CD4-positive, alpha-beta T cell treated with Interleukin-15 for 1 hour (primary cell): ENCODE measurements at places on chromosomes 1 and 21.

DNA sequence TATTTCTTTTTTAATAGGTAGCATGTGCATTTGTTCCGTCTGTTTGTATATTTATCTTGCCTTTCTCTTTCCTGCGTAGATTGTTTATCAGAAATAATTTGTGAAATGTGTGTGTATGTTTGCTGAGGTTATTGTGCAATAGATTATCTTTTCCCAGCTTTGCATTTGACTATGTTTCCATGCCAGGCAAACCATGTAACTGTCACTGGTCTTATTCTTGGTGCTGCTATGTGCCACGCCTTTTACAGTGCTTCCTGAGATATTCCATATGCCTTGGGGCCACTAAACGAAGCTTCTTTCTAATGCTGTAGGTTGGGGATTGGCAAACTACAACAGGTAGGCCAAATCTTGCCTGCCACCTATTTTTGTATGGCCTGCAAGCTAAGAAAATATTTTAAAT lies 598.8 kb downstream of the PLPP3 start:
- DNase-seq = no peak

DNA sequence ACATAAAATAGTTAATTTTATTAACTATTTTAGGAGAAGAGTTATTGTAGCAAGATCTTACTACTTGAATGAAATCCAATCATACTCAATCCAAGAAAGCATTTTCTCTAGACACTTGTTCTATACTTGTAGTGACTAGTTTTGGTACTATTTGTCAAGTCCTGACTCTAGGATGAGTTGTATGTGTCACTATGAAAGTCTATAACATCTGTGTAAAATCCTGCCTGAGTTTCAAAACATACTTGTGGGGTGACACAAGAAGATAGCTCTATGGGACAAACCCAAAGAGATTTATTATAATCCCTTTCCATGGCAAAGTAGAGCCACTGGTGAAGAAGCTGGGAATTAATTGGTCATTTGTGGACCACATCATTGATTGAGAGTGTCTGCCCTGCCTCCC lies 1042.2 kb upstream of the ADGRL4 start:
- DNase-seq = no peak

GRCh38 chr1:2135441-2135841 lies 59.1 kb downstream of the FAAP20 start:
- DNase-seq = no peak

DNA sequence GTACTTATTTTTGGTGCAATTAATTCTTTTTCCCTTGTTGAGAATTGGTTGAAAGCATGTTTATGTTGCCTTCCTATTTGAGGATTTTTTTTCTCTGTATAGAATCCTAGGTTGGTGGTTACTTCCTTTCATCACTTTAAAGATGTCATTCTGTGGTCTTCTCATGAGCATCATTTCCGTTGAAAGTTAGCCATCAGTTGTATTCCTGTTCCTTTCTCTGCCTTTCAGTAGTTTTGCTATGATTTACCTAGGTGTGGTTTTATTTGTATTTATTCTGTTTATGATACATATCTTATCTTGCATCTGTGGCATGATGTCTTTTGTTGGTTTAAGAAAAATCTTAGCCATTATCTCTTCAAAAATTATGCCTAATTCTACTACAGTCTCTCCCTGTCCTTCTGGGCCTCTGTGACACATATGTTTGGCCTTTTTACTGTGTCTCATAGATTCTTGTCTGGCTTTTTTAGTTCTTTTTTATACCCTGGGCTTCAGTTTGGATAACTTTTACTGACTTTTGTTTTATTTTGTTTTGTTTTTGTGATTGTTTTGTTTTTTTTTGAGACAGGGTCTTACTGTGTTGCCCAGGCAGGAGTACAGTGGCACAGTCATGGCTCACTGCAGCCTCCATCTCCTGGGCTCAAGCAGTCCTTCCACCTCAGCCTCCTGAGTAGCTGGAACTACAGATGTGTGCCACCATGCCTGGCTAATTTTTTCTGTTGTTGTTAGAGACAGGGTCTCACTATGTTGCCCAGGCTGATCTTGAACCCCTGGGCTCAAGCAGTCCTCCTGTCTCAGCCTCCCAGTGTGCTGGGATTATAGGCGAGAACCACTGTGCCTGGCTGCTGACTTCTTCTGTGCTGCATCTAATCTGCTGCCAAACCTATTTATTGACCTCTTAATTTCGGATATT lies 24.1 kb downstream of the PTGFRN start:
- no peak for DNase-seq

DNA sequence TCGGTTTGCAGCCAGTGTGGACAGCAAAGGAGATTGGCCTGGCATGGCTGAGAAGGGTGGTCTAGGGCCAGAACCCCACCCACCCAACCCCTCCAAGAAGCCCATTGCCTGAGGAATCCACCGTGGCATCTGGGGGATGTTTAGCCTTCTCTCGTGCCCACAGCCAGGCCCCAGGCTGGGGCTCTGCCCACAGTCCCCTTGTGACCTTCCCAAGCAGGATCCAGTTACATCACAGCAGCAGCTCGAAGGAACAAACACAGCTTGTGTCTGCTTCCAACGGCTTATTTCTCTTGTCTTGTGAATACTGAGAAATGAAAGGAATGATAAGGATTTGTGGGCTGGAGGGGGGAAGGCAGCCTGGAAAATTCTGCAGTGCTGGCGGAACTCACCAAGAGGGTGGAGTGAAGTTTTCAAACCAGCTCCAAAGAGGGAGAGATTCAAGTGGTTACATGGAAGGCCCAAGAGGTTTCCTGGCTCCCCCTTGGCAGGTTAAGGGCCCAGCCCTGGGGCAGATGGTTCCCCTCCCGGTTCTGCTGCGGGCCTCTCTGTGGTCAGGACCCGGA lies 61.6 kb downstream of the DHRS3 start:
- no peak for DNase-seq

- DNase-seq = no peak
These were observed 17.3 kb downstream of the ZFYVE9 start for GRCh38 chr1:52159033-52159789.

- no peak for DNase-seq
These were observed 23.9 kb downstream of the IFNAR1 start for GRCh38 chr21:33348706-33349105.

DNA sequence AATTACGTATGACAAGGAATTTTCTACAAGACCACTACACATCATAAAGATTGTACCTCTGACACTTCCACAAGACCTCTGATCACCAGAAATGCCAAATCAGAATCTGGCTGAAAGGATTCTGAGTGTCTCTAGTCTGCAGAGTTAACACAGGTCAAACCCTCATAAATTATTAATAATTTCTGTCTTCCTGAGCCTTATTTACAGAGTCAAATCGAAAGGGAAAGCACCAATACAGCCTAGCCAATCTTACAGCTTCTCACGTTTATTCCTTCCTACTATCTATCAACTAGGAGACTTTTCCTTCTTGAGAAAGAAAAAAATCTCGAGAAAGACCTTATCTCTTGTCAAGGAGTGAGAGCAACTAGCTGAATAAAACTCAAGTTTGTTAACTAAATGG lies 2151.6 kb downstream of the MRPL39 start:
- DNase-seq = no peak

DNA sequence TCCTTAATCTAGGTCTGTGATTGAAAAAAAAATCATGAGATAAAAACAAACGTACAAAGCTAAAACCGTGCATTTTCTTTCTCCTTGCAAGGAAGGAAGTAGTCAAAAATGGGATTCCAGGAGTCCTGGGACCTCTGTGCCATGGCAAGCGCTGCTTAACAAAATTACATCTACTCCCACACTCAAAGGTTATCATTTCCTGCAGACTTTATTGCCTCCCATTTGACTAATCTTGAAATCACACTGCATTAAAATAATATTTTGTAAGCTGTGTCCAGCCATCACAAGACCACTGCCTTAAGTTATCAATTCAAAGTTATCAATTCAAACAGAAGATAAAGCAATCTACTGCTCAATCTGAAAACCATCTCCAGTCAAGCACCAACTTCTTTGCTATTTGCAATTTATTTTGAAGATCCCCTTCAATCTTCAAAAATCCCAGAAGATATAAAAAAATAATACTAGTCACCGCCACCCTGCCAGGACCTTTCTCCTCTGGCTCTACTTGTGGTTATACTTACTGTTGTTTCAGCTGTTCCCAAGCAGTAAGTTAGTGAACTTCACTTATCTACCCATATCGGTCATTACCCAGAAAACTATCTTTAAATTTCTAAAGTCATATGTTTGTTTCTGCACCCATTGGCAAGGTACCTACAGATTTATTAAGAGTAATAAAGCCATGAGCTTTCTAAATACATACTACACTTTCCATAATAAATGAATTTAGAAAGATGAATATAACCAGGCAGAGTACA lies 38.1 kb upstream of the RAP1GAP start:
- DNase-seq = no peak

DNA sequence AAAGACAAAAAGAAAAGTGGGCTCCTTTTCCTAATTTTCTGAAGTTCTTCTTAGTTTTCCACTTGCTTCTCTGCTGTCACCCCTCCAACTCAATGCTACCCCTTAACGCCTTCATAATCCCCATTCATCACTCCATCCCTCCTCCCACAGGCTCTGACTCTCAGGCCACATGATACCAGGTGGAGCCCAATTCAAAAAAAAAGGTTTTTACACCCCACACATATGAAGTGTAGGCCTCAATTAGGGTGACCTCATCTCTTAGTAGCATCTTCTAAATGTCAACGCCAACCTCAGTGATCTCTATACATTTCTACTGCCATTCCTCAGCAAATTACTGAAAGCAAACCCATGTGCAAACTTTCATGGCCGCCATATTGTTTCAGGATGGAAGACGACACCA lies 6.4 kb downstream of the SSBP3 start:
- no peak for DNase-seq

DNA sequence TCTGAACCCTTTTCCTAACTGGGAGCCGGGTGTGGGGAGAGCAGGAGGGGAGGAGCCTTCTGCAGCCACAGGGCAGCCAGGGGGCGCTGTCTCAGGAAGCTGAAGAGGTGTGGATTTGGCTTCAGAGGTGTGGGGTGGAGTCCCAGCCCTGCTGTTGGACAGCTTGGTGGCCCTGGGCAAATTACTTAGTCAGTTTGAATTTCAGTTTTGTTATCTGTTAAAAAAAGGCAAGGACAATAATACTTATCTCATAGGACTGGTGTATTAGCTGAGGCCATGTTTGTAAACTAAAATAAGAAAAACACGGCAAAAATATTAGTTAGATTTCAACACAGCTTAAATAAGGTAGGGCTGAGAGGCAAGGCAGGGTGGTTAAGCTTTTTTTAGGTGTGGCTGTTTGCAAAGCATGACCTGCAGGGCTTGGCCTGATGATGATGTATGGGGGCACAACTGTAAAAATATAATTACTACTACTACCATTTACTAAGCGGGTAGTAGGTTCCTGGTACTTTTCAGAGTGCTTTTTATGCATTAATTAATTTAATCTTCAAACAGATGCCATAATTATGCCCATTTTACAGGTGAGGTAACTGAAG lies 111.8 kb downstream of the PLXNA2 start:
- DNase-seq = peak; percentile 26

- DNase-seq = no peak
These were observed 85.9 kb downstream of the TM2D1 start for GRCh38 chr1:61638911-61639605.

DNA sequence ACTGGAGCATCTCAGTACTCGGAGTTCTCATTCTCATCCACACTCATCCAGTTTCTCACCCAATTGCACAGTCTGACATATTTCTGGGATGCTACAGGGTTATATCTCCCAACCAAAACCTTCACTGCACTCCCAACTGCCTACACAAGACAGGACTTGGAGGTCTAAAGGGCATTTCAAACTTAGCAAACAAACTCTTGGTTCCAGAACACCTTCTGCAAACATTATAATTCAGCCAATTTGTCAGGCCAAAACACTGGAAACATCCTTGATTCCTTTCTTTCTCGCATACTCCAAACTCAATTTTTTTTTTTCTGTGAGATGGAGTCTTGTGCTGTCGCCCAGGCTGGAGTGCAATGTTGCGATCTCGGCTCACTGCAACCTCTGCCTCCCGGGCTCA lies 7.9 kb downstream of the SLAMF1 start:
- DNase-seq = no peak

DNA sequence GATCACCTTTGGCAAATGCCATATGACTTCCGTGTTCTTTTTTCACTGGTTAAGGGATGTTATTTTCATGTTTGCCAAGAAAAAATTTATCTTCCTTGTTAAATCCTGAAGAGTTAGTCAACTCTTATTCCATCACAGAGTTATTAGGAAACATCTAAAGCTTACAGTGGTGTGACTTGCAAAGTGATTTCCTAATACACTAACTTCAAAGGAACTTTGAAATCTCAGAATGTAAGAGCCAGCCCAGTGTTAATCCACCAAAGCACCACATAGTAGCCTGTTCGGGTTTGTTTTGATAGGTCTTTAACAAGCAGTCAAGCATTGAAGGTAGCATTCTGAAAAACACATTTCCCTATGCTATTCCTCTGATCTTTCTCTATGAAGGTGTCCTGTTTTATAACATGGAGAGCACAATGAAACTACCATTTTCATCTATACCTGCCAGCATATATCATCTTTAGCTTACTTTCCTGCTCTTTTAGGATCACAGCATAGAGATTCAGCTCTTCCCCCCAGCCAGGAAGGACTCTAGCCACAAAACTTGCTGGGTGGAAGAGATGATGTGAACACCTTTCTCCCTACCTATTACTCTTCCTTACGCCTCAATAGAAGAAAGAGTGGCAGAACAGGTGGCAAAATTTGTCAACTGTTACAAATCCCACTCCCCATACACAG lies 82.4 kb upstream of the MAGI3 start:
- DNase-seq = no peak

DNA sequence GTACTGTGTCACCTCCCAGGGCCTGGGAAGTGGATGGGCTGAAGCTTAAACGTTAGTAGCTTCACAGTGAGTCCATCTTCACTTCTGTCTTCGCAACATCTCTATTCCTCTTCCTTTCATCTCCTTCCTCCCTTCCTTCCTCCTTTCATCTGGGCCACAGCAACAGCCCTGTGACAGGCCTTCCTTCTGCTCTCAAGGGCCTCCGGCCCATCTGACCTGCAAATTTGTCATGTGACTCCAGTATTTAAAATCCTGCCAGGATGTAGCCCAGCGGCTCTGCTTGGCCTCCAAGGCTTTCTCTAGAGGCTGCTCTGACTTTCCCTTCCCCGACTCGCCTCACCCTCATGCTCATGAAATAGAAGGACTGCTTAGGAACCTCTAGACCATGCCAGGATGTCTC lies 10.9 kb upstream of the BATF3 start:
- DNase-seq = no peak

- DNase-seq = no peak
These were observed 73.5 kb downstream of the PSMG1 start for GRCh38 chr21:39109596-39110210.
